Right ventricle myocardium inferior (tissue), 1 donor: ENCODE measurements at places on chromosomes 3 and 15. TPM values are rescaled to one million over a fixed set of nuclear protein-coding genes. Genes with fewer than 3 reads are reported as not detected.

Gene CFAP100
- total RNA-seq, result not detected

Gene CCDC39
- not detected for total RNA-seq

Gene WNT5A
- 6.9 TPM for total RNA-seq

Gene UROC1
- not detected for total RNA-seq

Gene CYP11A1
- total RNA-seq, result 0.24 TPM

DNA sequence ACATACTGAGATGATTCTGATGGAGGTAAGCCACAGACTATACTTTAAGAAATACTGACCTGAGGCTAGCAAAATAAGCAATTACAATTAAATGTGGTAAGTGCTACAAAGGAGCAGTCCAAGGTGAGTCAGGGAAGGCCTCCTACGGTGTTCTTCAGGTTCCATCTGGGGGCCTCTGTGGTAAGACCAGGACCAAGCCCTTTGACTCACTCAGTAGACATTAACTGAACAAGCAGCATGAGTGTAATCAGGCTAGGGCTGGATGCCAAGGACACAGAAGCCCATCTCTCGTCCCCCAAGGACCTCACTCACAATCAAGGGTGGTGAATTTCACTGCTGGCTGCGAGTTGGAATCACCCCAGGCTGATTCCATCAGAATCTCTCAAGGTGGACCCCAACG lies 37.3 kb downstream of the DZIP1L start:
- no peak for DNase-seq

DNA sequence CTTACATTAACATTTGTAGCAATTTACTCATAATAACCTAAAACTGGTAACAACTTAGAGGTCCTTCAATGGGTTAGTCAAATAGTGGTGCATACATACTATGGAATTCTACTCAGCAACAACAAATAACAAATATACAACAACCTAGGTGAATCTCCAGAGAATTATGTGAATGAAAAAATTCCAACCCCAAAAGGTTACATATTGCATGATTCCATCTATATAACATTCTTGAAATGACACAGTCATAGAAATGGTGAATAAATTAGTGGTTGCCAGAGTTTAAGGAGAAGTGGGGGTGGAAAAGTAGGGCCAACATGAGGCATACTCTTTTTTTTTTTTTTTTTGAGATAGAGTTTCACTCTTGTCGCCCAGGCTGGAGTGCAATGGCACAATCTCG lies 12.7 kb upstream of the SNTN start:
- no peak for DNase-seq

DNA sequence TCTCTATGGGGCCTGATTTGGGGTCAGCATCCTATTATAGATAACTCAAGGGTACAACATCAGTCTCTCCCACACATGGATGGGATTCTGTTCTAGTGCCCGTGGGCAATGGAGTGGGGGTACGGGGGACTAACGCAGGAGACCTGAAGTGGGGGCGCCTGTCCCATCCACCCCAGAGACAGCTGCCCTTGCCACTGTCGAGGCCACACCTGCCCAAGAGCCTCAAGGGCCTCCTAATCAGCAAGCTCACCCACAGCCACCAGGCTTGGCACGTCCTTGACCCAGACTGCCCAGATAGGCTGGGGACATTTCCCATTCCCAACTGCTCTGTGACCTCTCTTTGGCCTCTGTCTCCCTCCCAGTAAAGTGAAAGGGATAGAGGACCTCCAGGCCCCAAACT lies 8.5 kb upstream of the ISLR2 start:
- no peak for DNase-seq

DNA sequence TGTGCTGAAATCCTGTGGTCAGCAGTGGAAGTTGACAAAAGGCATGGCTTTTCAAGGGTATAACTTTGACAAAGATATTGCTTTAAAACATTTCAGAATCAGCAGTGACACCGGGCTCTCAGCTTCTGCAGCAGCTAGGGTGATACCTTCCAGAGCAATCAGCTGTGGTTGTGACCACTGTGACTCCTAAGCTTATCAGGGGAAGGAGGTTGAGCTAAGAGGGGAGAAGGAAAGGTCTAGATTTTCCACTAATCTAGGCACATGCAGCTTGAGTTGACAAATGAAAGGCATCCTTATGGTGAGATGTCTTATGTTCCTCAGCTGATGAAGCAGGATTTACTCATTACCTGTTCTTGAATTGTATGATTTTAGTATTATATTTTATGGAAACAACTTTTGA lies 16.3 kb upstream of the LRRFIP2 start:
- no peak for DNase-seq

DNA sequence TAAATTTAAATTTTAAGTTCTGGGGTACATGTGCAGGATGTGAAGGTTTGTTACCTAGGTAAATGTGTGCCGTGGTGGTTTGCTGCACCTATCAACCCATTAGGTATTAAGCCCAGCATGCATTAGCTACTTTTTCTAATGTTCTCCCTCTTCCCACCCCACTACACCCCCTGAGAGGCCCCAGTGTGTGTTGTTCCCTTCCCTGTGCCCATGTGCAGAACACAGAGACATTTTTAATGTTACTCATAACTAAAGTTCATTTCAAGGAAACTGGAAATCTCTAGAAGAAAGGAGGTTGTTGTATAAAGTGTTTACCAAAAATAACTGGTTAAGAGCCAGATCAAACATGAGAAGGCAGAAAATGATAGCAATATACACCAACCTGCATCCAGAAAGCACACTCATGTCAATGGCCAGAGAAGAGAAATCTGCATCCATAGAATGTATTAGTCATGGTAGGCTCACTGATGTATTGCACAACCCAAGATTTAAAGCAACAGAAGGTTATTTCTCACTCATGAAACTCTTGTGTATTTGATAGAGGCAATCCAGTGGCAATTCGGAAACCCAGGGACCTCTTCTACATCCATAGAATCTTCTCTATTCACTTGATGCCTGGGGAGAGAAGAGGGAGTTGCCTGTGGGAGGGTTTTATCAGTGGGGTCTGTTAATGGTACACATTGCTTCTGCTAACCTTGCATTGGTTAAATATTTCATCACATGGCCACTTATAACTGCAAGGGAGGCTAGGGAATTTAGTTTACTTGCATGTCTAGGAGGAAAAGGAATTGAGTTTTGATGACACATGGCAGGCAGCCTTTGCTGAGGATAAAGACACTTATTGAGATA lies 321.9 kb upstream of the RASGRP1 start:
- DNase-seq, result no peak

GRCh38 chr3:141485641-141486495 lies 959 bp upstream of the RASA2 start:
- DNase-seq, result no peak

GRCh38 chr15:92907896-92908712 lies 8.0 kb downstream of the CHD2 start:
- no peak for DNase-seq

- no peak for DNase-seq
Measured at GRCh38 chr15:71548401-71548807, 261.9 kb upstream of the NR2E3 start.

DNA sequence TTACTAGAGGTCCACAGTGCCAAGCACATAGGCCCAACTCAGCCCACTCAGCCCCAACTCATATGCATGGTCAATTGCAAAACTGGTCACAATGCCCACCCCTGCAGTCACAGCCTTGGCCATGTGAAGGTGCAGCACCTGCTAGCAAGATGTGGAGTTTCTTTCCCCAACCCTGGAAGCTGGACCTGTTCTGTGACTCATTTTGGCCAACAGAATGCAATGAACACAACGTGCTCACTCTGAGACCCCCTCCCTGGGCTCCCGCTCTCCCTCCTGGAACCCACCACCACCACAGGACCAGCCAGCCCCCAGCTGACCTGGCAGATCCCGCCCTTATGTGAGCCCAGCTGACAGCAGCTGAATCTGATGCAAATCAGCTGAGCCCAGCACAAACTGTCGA lies 34.4 kb downstream of the ALDH1L1 start:
- DNase-seq, result no peak

GRCh38 chr15:50881121-50882048 lies 27.1 kb upstream of the AP4E1 start:
- DNase-seq, result no peak

DNA sequence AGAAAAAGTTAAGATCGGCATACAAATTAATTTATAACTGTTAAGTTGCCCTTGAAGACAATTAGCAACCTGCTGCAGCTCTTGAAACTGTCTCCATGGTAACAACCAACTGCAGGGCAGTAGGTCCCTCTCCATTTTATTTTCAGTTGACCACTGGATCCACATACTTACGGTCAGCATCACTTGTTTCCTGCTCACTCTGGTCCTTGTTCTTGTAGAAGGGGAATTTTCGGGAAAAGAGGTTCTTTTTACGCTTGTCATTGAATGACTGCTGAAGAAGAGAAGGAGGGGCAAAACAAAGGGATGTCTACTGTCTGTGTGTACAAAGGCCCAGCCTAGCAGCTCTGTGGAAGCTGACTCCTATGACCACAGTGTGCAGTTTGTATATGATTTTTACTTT lies 46.8 kb upstream of the MELTF start:
- no peak for DNase-seq

GRCh38 chr3:171428321-171428787 lies 31.9 kb downstream of the TNIK start:
- no peak for DNase-seq
